Mesendoderm (in vitro differentiated cells): ENCODE measurements at places on chromosomes 11 and 22.

DNA sequence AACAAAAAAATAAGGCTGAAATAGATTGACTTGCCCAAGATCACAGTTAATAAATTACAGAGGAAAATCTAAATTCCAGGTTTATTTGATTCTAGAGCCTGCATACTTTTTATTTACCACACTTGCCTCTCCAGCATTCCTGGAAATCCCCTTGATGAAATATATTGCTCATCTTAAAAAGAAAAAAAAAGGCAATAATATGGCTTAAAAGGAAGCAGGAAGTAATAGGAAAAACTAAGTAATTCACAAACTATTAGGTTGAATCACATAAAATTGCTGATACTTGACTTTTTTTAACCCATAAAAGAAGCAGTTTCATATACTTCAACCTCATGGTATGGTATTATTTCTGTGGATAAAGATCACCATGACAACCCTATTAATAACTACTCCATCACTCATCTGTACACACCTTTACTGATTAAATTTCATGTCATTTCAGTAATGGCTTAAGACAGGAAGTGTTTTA lies 52.9 kb downstream of the COPB1 start:
- H3K27ac ChIP-seq = no peak overlapping the region
- no peak for DNase-seq
- H3K36me3 ChIP-seq = no peaks in the 10 kb centered on the region
- H3K4me3 ChIP-seq = no peak overlapping the region
- H3K4me1 ChIP-seq = peaks cover 5% of the 10 kb centered on the region
- H3K27me3 ChIP-seq = no peaks in the 10 kb centered on the region

- no peaks in the 10 kb centered on the region for H3K27me3 ChIP-seq
- H3K27ac ChIP-seq = no peak overlapping the region
- H3K4me3 ChIP-seq = no peak overlapping the region
- no peaks in the 10 kb centered on the region for H3K36me3 ChIP-seq
Measured at GRCh38 chr11:68990995-68991780, 10.4 kb upstream of the MRGPRD start.

DNA sequence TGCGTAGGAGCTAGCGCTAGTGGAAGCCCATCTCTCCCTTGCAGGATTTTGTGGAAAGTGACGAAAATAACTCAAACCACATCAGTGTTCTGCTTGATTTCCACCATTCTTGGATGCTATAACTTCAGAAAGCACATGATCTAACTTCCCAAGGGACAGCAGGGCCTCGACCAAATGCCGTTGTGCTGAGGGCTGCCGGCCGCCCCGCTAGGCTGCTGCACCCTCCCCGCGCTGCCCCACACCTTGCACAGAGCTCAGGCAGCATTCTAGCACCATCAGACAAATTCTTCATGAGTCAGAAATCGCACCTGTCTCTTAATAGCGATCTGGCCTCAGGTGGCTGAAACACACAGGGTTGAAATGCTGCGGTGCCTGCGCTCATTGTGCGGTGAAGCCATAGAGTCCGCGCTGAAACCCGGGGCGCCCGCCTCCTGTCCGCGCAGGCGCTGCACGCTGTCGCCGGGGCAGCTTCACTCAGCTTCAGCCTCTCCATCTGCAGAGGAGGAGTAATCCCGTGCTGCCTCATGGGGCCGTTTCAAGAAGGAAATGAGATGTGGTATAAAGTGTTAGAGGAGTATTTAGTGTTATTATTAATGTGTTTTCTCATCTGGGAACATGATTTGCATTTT lies 59.2 kb upstream of the B3GAT1 start:
- DNase-seq = no peak
- H3K36me3 ChIP-seq = no peaks in the 10 kb centered on the region
- no peak overlapping the region for H3K27ac ChIP-seq
- H3K4me3 ChIP-seq = no peak overlapping the region

DNA sequence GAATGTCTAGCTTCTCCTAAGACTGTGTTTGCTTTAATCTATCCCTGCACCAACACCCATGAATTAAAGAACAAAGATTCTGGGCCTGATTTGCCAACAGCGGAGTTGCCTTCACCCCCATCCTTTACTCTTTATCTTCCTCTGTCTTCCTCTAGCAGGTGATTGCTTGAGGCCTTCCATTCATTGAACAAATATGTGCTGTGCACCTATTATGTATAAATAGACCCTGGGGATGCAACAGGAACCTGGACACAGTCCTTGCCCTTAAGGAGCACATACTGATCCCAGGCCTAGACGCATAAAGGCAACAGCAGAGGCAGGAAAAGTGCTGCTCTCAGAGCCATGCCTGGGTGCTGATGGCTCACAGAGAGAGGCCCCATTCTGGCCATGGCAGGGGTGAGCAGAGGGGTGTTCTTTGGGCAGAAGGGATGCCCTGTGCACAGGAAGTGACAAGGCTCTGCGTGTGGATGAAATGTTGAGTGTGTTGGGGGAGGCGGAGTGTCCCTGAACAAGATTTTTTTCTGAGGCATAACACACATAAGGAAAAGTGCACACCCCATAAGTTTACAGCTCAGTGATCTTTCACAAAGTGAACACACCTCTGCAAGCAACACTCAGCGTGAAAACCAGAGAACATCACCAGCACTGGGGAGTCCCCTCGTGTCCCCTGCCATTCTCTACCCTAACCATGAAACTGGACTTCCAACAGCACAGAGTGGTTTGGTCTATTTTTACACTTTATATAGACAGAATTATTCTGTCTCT lies 145.9 kb downstream of the GRIK4 start:
- no peaks in the 10 kb centered on the region for H3K27me3 ChIP-seq
- H3K27ac ChIP-seq = no peak overlapping the region
- H3K36me3 ChIP-seq = no peaks in the 10 kb centered on the region
- H3K4me1 ChIP-seq = peaks cover 5% of the 10 kb centered on the region
- H3K4me3 ChIP-seq = no peak overlapping the region

GRCh38 chr11:108726077-108726800 lies 61.4 kb downstream of the DDX10 start:
- H3K27me3 ChIP-seq = no peaks in the 10 kb centered on the region
- no peaks in the 10 kb centered on the region for H3K4me1 ChIP-seq
- H3K4me3 ChIP-seq = no peak overlapping the region
- H3K36me3 ChIP-seq = no peaks in the 10 kb centered on the region
- DNase-seq = no peak

GRCh38 chr22:17922925-17923903 lies 101.1 kb downstream of the MICAL3 start:
- H3K4me3 ChIP-seq = no peak overlapping the region
- H3K27ac ChIP-seq = no peak overlapping the region
- H3K4me1 ChIP-seq = peaks cover 23% of the 10 kb centered on the region
- no peaks in the 10 kb centered on the region for H3K36me3 ChIP-seq

- H3K4me3 ChIP-seq = no peak overlapping the region
- DNase-seq = no peak
- H3K27ac ChIP-seq = no peak overlapping the region
Measured at GRCh38 chr11:131506348-131506747, 135.9 kb downstream of the NTM start.

DNA sequence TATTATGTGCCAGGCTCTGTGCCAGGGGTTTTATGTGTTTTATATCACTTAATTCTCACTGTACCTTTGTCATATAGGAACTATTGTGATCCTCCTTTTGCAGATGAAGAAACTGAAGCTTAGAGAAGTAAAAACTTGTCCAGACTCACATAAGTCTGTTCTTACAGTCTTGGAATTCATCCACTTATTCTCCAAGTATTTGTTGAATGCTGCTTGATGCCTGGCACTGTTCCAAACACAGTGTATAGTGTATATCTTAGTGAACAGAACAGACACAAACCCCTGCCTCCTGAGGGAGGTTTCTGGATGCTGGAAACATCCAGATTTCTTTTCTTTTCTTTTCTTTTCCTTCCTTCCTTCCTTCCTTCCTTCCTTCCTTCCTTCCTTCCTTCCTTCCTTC lies 29.0 kb upstream of the FGF3 start:
- peaks cover 2% of the 10 kb centered on the region for H3K27me3 ChIP-seq
- no peak for DNase-seq
- no peak overlapping the region for H3K27ac ChIP-seq

GRCh38 chr11:47213950-47214565 lies 716 bp upstream of the DDB2 start:
- H3K4me1 ChIP-seq = peaks cover 4% of the 10 kb centered on the region
- H3K27ac ChIP-seq = peak overlapping the region; percentile 33
- peak overlapping the region; percentile 41 for H3K4me3 ChIP-seq
- DNase-seq = peak; percentile 94
- H3K27me3 ChIP-seq = no peaks in the 10 kb centered on the region

GRCh38 chr11:19738124-19738523 lies 25.5 kb downstream of the NAV2 start:
- H3K27me3 ChIP-seq = no peaks in the 10 kb centered on the region
- DNase-seq = no peak
- H3K4me3 ChIP-seq = no peak overlapping the region

DNA sequence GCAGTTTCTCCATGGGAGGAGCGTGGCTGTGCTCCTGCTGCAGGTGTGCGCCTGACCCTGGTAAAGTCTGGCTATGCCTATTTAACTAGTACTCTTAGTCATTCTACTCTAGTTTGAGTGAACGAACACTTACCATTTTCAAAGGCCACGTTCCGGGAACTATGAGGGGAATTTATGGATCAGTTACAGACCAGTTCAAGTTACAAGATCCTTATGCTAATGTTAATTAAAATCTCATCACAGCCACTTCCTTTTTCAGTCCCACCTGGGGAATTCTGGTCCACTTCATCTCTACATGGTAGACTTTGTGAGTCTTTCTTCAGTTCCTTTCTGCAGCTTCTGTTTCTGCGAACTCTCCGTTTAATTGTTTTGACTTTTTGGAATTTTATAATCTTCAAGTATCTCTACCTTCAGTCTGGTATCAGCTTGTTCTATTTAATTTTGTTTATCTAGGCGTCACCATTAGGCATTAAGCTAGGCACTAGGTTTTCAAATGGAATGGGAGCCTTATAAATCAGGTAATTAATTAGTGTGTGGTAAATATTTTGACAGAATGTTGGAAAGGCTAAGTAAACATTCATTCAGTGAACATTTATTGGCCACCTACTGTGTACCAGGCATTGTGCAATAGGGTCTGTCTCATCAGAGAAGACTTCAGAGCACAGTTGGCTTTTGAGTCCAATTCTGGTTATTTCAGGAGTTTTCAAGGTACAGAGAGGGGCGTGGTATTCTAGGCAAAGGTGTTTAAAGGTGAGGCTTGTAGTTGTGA lies 78.9 kb downstream of the GRK3 start:
- DNase-seq = no peak
- H3K4me3 ChIP-seq = no peak overlapping the region
- H3K4me1 ChIP-seq = no peaks in the 10 kb centered on the region
- H3K27ac ChIP-seq = no peak overlapping the region
- H3K36me3 ChIP-seq = no peaks in the 10 kb centered on the region
- H3K27me3 ChIP-seq = no peaks in the 10 kb centered on the region

DNA sequence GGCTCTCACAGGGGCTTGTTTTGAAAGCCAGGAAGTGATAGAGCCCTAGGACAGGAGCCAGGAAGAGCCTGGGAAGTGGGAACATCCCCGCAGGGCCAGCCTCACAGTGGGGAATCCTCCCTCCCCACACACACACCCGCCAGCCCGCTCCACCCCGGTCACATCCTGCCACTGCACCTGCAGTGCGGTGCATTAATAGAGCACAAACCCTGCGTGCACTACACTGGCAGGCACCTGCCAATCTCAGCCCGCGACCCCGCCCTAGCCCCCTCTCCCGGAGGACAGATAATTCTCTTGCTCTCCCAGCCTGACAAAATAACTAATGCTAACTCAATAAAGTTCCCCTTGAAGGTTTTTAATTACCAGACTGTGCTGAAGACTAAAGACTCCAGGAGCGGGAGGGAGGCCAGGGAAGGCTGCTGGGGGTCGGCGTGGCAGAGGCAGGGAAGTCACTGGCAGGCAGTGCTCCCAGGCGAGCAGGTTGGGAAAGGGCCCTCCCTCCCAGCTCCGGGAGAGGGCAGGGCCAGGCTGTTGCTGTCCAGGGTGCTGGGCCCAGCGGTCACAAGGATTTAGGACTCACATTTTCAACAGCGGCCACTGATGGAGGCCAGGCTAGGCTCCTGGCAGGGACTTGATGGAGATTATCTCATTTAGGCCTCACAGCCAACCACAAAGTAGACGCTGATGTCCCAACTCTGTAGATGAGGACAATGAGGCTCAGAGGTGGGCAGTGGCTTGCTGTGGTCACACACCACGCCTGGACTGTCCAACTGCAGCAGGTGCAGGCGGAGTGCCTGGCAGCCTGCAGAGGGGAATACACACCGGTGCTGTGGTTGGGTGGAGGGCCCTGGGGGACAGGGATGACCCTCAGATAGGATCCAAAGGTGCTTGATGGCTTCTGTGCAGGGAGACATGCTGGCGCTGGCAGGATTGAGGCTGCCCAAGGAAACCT lies 23.9 kb upstream of the TCF20 start:
- DNase-seq = peak; percentile 89
- H3K4me3 ChIP-seq = no peak overlapping the region

DNA sequence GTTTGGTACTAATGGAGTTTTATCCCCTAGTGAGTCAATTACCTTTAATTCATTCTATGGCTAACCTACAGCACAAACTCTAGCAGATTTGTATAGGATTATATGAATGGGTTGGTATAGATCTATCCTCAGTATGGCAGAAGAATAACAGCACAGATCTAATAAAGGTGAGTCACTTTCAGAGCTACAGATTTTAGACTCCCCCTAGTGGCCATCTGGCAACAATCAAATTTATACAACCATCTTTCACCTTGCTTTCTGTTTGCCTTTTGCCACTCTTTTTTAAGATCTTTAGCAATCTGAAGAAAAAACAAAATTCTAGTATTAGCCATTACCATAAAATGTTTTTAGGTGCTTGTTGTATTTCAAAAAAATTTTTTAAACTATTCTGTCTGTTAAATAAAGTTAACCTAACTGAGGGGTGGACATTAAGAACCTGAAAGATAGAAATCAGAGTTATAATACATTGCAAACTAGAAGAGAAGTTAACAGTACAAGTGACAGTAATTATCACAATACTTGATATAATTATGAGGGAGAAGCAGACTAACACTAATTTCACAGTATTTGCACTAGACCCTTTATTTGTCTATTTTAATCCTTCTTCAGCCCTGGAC lies 25.8 kb downstream of the DDIAS start:
- no peaks in the 10 kb centered on the region for H3K27me3 ChIP-seq
- H3K4me1 ChIP-seq = no peaks in the 10 kb centered on the region
- no peaks in the 10 kb centered on the region for H3K36me3 ChIP-seq
- H3K4me3 ChIP-seq = no peak overlapping the region
- DNase-seq = peak; percentile 54

DNA sequence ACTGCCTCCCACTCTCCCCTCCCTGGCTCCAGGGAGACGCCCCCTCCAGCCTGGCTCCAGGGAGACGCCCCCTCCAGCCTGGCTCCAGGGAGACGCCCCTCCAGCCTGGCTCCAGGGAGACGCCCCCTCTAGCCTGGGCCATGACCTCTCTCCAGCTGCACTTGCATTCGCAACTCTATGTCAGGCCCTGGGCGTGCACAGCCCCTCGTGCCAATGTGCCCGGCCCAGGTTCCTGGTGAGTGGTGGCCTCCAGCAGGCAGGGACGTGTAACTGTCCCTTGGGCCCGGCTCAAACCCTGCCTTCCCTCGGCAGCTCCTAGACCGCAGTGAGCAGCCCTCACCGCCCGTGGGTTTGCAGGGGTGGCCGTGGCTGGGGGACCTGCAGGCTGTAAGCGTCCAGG lies 6.9 kb downstream of the MUC6 start:
- no peak overlapping the region for H3K27ac ChIP-seq
- H3K36me3 ChIP-seq = no peaks in the 10 kb centered on the region
- no peaks in the 10 kb centered on the region for H3K27me3 ChIP-seq
- no peaks in the 10 kb centered on the region for H3K4me1 ChIP-seq
